ENCODE measurements at places on chromosomes 12 and 14.

- DNase-seq, result no peak
Observed at GRCh38 chr14:100606687-100607610, 19.7 kb upstream of the BEGAIN start.

DNA sequence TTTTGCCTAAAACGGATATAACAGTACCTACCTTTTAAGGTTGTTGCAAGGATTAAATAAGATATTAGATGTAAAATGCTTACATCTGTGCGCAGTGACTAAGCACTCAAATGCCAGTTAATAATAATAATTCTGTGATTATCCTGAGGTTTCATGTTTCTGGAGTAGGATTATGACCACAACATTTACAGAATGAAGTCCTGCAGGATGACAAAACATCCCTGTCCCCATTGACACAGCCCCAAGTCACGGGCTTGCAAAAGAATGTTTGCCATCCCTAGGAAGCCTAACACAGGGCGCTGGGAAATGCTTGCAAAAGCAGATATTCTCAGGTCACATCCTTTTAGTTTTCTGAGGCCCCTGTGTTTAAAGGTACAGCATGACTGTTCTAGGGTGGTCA is 20.1 kb downstream of the SUSD6 start:
- no peak for DNase-seq

- DNase-seq, result peak; percentile 58
Observed at GRCh38 chr14:73833530-73834260, 17.9 kb upstream of the PTGR2 start.

GRCh38 chr14:55432628-55433027 is 7.8 kb downstream of the TBPL2 start:
- no peak for DNase-seq

GRCh38 chr12:11896417-11896929 is 174.3 kb upstream of the BCL2L14 start:
- no peak for DNase-seq

GRCh38 chr12:46449856-46450255 is 77.3 kb upstream of the SLC38A2 start:
- no peak for DNase-seq

DNA sequence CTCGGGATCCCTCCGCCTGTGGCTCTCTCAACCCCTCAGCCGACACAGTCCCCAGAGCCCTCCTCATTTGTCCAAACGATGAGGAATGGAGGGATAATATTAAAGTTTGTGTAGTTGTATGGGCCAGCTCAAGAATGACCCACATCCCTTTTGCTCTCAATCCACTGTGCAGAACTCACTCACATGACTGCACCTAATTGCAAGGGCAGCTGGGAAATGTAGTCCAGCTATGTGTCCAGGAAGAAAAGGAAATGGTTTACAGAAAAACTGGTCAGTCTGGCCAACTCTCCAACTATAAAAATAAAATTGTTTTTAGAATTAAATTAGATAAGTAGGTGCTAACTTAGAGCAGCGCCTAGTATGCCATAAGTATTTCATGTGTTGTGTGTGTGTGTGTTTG is 66.6 kb downstream of the GALNT8 start:
- no peak for DNase-seq

GRCh38 chr14:55936691-55937090 is 181.5 kb upstream of the PELI2 start:
- DNase-seq, result no peak

GRCh38 chr12:4817880-4818279 is 91.8 kb upstream of the KCNA1 start:
- DNase-seq, result no peak

DNA sequence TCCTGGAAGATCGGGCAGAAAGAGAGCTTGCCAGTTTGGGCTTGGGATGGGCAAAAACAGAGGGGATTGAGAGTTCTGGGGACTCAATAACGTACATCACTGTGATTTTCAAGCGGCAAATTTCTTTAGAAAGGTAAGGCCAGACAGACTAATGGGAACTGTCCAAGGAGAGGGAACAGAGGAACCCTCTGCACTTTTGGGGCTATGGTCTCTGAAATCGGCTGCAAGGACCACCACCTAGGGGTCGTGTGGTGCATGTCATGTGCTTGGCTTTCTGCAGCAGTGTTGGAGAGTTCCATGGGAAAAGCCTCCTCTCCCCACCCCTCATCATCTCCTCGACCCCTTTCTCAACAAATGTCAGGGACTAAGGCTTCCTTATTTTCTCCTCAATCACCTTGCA is 79.6 kb downstream of the PPM1A start:
- DNase-seq, result no peak

GRCh38 chr12:51941011-51941581 is 10.4 kb upstream of the ACVR1B start:
- DNase-seq, result no peak

- DNase-seq, result peak; percentile 7
Observed at GRCh38 chr12:20601668-20602280, 93.4 kb upstream of the SLCO1C1 start.

DNA sequence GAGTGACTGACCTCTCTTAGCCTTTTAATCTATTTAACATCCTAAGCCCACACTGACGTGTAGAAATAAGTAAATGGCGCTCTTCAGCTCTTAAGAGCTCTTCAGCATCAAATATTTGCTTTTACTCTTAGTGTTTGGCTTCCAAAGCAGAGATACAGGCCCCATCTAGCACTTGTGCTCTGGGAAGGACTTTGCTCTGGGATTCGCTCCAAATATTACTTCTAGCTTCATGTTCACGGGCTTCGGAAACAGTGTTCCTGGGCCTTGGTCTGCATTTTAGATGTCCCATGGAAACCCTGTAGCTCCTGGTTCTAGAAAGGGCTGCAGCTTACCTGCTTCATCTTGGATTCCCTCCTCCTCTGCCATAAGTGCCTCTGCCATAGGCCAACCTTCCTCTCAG is 2.7 kb upstream of the NKX2-8 start:
- no peak for DNase-seq

GRCh38 chr12:104521731-104522130 is 65.0 kb downstream of the CHST11 start:
- no peak for DNase-seq

DNA sequence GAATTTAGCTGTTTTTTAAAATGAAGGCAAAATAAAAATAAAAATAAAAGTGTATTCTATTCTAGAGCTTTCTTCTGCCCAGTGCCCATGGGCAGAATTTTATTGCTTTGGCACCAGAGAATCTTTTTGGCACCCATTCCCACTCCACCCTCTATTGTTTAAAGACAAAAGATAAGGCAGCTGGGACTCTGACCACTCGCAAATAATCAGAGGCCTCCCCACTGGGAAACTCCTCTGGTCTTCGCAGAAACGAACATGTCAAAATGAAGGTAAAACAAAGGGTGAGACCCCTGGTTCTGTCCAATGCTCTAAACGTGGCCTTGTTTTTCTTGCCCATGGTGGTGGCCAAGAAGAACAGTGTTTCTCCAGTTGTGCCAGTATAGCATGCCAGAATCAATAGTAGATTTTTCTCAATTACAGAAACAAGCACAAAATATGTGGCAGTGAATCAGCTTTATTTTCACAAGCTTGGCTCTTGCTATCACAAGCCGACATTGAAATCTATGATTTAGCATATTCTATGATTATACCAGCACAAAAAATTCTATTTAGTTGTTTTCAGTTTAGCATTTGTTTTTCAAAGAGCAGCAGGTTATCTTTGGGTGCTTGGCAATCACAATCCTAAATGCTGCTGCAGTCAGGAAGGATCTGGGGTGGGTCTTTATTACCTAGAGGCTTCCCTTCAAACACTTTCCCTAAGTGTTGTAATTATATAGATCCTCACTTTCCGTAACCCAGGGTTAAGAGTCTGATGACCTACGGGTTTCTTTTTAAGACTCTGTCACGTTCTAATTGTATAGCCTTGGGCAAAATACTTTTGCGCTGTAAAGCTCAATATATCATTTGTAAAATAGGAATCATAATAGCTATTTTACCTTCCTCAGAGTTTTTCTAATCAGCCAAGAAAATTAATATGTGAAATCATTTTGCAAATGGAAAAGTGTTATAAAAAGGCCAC is 50.5 kb downstream of the KITLG start:
- no peak for DNase-seq

DNA sequence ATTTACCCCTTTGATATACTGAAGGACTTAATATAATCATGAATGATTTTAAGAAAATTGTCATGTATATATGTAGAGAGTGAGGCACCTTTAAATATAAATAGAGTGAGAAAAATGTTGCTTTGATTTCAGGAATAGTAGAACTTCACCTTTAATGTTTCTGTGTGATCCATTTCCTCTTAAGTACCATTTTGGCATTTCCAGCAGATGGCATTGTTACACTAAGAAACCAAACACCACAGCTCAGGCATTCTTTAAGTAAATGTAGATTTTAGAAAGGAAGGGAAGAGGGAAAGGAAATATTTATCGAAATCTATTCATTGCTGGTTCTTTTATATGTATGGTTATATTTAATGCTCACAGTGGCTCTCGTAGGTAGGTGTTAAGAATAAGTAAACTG is 556.7 kb upstream of the FBXO33 start:
- DNase-seq, result peak; percentile 5

DNA sequence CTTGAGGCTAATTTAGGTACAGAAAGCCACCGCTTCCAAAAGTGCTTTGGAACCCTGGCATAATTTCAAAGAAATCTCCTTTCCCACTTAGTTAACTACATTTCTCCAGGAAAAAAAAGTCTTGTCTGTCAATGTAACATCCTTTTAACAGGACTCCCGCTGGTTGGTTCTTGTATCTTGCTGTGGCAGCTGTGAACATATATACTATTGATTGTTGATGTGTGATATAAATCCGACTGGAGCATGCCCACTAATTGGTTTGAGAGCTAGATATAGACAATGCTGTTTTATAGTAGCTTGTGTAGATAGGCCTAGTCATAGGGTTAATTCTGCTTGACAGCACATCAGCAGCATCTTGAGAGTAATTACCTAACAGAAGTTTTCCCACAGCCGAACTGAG is 89.6 kb downstream of the MSRB3 start:
- no peak for DNase-seq

DNA sequence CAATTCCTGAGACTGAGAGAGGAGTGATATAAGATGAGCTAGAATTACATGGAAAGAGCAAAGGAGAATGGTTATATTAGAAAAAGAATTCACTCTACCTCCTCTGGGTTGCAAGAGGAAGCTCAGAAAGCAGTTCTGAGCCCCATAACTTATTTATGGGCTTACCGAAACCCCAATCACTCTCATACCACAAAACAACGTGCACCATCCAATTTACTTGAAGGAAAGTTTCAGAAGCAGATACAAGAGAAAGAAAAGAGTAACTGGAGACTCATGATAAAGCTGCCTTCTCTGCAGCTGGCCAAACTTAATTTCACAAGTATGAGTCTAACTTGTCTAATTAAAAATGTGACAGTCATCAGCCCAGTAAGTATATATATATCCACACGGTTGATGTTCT is 27.4 kb upstream of the CAMKK2 start:
- no peak for DNase-seq

GRCh38 chr12:40015345-40015744 is 90.5 kb downstream of the SLC2A13 start:
- peak; percentile 29 for DNase-seq

GRCh38 chr14:92631098-92631497 is 117.3 kb downstream of the LGMN start:
- no peak for DNase-seq

All from urothelium cell line (cell line).